ENCODE measurements at places on chromosomes 13 and 19.

DNA sequence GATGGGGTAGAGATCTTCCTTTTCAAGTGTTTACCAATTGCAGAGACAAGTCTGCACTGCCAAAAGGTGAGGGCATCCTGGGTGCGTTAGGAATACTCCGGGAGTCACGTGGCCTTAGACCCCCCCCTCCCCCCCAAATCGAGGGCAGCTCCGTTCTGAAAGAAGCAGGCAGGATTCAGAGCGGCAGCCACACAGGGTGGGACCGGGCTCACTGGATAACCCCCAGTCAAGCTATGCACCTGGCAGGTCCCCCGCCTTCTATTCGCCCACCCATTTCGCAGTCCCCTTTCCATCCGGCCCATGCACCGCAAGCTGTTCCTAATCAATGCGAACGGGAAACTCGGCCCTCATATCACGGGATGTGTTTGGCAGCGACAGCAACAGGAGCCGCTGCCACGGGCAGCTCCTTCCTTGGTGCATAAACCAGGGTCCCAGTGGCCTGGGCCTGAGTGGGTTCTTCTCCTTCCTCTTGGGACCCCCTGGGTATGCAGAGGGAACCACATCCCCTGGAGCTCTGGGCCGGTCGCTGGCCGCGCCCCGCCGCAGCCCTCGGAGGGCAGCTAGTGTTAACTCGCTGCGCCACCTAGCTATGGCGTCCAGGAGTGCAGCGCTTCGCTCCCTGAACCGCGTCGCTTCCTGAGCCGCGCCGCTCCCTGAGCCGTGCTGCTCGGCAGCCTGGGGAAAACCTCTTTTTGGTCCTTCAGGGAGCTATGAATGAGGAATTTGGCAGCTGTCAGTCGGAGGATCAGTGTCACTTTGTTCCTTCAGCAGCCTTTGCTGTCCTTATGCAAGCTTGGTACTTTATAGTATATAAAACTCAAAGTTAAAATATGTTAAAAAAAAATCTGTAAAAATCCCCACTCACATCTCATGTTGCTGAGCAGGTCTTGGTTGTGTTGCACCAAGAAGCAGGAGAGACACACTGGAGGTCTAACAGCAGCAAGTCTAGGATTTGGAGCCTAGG, 41.4 kb downstream of the LYL1 start:
- peak; percentile 81 for DNase-seq

DNA sequence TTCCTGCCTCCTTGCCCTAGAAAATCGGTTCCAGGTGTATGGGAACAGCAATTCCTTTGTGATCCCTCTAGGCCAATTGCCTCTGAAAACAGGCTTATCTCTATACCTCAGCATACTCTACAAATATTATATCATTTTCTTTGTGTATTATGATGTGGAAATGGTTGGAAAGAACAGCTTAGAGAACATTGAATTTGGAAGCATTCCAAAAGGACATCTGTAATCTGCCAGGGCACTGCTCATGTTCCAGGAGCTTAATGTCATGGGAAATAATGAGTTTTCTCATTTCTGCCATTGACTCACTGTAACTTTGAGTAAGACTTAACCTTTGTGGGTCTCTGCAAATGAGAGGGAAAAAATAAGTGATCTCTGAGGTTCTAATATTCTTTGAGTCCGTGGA, 147.3 kb downstream of the UFM1 start:
- no peak for DNase-seq

- no peak for DNase-seq
These were observed 43.4 kb downstream of the TPT1 start for GRCh38 chr13:45297456-45298205.

- DNase-seq, result peak; percentile 71
These were observed 5.3 kb upstream of the HCN2 start for GRCh38 chr19:584240-585001.

- DNase-seq, result no peak
These were observed 11.9 kb upstream of the ZNF549 start for GRCh38 chr19:57515255-57515654.

DNA sequence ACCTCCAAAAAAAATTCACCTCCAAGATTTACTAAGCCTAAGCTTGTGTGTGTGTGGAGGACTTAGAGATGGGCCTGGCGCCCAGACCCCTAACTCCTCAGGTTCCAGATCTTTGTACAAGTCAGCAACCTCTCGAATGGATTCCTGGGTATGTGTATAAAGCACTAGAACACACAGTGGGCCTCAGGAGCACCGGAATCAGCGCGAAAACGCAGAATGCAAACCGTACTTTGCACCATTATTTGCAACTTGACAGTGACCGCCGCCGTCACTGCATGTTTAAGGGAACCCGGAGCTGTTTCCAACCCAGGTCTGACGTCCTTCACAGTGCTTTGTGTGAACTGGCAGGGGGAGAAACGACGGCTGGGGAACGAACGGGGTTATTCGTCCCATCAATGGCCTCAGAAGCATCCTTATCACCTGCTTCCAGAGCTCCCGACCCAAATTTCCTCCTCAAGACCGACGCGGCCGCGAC, 688 bp downstream of the ZNF606 start:
- DNase-seq, result no peak

- DNase-seq, result no peak
These were observed 7.1 kb upstream of the PSMC4 start for GRCh38 chr19:39963898-39964297.

DNA sequence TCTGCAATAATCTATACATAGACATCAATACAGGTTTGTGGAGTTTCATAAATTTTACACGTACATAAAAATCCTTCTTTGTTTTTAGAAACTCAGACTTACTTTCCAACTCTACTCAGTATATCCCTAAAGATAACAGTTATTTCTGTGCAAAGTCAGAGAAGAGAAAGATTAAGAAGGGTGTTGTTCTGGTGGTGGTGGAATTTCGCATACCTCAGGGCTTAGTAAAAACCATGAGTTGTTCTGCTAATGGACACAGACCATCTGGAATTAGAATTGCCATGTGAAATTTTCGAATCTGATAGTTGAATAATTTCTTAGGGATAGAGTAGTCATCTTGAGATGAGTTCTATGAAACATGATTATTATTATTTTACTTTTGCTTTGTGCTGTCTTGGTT, 102.7 kb downstream of the ZAR1L start:
- DNase-seq, result no peak

DNA sequence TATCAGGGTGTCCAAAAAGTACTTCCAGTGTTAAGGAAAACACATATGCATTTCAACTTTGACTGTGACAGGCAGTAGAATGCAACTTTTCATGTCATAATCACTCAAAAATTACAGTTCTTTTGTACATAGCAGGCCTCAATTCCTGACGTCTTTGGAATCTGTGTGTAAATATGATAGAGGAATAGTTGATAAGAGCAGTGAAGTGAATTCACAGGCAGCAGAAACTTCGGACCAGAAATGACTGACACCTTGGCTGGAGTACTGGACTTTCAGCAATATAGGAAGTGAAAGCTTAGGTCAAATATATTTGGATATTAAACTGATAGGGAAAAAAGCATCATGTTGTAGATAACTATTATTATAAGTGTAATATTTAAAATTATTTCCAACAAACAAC, 1741.2 kb upstream of the PCDH20 start:
- no peak for DNase-seq

DNA sequence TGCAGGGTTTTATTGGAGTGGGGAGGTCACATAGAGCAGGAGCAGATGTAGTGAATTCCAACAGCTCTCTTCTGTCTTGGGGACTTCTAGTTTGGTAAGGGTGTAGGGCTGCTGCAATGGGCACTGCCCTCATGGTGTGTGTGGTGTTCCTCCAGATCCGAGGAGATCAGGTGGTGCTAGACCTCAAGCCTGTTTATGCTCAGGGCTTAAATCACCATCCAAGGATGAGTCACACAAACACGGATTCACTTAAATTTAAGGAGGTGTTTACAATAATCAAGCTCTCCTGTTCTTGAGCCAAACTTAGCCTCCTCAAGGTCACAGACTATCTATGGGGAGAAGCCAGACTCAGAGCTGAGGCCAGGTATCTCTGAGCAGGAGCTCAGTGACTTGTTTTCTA, 23.0 kb downstream of the HS6ST3 start:
- DNase-seq, result no peak

DNA sequence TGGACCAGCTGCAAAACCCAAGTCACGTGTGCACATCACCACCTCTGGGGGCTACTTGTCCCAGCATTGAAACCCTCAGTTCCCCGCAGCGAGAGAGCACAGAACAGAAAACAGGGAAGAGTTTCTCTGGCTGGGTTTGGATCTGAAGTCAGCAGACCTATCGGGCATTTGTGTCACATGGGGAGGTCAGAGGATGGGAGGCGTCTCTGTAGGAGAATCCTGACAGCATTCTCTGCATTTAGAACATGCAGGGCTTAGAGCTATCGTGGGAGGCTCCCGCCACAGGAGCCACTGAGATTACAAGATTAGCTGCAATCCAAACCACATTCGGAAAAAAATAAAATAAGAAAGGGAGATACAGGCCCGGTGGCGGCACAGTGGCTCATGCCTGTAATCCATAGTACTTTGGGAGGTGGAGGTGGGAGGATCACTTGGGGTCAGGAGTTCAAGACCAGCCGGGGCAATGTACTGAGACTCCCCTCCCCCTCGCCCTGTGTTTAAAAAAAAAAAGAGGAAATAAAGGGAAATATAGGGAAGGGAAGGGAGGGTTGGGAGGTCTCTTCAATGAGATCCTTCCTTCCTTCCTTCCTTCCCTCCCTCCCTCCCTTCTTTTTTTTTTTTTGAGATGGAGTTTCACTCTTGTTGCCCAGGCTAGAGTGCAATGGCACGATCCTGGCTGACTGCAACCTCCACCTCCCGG, 2.9 kb upstream of the TLE6 start:
- DNase-seq, result no peak

DNA sequence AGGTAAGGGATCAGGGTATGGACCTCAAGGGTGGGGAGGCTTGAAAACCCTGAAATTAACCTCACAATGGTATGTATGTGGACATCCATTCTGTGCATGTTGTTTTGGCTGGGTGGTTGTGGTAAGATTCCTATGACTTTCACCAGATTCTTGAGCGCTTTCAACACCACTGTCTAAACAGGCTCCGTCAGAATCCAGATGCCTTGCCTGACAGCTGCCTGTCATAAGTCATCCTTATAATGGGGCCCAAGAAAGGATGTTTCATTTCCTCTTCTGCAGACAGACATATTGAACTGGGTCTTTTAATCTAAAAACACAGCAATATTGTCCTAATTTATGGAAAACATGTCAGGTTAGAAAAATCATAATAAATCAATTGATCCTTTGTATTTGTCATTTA, 41.3 kb downstream of the ALOX5AP start:
- no peak for DNase-seq

GRCh38 chr19:604355-604754, 14.7 kb downstream of the HCN2 start:
- no peak for DNase-seq

GRCh38 chr19:15087182-15087581, 5.2 kb downstream of the OR1I1 start:
- DNase-seq, result no peak

GRCh38 chr19:18443831-18444230, 5.9 kb upstream of the ISYNA1 start:
- no peak for DNase-seq

GRCh38 chr19:30791088-30791487, 418.9 kb downstream of the ZNF536 start:
- DNase-seq, result no peak

DNA sequence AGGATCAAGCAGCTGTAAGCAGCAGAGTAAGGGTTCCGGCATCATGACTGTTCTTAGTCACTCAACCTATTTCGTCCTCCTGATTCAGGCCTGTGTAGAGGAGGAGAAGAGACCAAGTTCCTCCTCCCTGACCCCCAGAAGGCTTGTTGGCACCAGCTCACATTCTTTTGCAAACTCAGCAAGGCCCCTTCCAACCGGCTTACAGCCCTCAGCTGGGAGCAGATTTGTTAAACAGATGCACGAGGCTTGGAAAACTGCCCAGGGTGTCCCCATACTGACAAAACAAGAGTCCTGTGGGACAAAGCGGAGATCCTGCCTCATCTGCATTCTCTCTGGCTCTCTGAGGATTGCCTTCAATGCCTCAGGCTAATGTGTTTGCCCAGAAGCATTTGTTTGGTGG, 113.2 kb upstream of the SOX21 start:
- no peak for DNase-seq

DNA sequence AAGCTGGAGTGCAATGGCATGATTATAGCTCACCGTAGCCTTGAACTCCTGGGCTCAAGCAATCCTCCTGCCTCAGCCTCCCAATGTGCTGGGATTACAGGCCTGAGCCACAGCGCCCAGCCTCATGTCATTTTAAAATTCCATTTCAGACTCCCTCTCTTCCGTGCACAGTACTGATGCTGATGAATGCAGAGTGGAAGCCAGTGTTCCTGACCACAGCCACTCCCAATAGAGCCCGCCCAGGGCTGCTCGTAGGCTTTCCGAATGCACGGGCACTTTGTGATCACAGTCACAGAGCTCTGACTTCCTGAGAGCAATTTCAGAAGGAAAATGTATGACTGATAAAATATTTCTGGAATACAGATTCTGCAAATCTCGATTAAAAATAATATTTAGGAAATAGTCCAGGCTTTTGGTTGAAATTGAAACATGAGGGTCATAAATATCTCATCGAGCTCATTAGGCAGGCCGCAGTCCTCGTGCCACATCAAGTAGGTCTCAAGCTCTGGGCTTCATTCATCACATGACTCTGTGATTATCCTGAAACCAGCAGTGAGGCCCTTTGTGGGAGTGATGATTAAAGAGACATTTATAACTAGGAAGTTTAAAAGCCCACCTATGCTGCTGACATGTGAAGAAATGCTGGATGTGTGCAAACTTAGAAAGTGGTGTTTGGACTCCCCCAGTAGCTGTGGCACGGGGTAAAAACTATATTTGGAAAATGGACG, 38.9 kb upstream of the AMER2 start:
- no peak for DNase-seq

GRCh38 chr13:110677731-110678545, 28.0 kb downstream of the CARS2 start:
- DNase-seq, result no peak

DNA sequence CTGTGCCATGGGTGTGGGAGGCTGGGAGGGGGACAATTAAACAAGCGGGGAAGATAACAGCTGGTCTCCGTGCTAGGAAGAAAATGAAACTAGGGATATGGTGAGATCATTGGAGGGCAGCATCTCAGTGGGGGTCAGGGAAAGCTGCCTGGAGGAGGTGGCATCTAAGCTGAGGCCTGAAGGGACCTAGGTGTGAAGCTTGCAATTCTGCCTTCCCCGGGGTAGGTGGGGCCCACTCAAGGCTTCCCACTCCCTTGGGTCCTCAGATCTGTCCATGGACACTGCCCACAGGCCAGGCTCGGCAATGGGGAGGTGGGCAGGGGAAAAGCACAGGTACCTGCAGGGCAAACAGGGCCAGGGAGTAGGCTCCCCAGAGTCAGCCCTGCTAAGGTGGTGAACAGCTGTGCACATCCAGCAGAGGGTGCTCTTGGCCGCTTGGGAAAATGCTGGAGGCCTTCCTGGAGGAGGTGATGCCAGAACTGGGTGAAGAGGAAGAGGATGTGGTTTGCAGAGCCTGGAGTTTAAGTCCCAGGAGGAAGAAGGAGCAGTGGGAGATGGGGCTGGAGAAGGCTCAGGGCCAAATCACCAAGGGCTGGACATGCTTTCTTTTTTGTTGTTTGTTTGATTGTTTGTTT, 25.7 kb upstream of the CCNE1 start:
- no peak for DNase-seq

DNA sequence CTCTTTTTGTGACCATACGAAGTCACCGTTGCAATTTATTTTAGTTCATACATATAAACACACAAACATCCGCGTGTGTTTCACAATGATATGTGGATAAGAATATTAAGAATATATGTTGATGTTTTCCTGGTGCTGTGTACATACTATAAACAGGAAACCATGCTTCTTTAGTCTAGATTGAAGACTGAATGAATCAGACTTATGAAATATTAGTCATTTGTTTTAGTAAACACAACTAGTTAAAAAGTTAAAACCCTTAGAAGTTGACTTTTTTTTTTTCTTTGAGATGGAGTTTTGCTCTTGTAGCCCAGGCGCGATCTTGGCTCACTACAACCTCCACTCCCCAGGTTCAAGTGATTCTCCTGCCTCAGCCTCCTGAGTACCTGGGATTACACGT, 257.7 kb downstream of the DACH1 start:
- no peak for DNase-seq

Data from progenitor cell of endocrine pancreas (in vitro differentiated cells).